ENCODE measurements at places on chromosomes 11 and 22.

GRCh38 chr11:80282643-80283042 is 841.8 kb upstream of the TENM4 start:
- DNase-seq = no peak

GRCh38 chr11:60756307-60757032 is at the start of gene MS4A15:
TSS of gene MS4A15 (plus strand) at chr11:60756867. CDS start at chr11:60763734, 6,867 bp downstream.
- DNase-seq = no peak

GRCh38 chr22:41596776-41597634 is 7.4 kb upstream of the PMM1 start:
- DNase-seq = no peak

GRCh38 chr11:77411137-77411707 is 62.7 kb downstream of the PAK1 start:
- no peak for DNase-seq

DNA sequence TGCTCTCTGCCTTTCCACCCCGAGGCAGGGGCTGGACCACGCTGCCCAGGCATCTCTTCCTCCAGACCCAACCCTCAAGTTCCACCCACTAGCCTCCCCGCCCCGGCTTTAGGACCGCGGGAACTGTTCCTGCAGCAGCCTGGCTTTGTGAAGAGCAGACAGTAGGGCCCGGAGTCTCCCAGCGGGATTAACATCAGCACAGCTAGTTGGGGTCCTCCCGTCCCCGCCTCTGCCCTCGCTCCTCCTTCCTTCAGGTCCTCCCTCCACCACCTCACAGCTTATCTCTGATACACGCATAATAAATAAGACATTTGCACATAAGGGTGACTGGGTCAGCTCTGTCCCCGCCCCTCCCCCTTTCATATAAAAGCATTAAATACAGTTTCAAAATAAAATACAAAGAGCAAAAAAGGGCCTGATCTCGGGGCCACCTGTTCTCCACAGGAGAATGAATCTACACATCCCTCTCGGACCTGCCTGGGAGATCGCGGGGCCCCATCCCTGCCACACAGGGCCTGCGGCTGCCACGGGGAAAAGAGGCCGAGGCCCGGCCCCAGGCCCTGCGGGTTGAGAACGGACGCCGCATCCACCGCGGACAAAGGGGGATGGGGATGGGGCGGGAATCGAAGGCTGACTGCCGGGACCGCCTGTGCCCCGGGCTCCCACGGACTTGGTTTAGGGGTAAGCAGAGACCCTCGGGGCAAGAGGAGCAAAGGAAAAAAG is 6.5 kb downstream of the ZFTA start:
- DNase-seq = no peak

DNA sequence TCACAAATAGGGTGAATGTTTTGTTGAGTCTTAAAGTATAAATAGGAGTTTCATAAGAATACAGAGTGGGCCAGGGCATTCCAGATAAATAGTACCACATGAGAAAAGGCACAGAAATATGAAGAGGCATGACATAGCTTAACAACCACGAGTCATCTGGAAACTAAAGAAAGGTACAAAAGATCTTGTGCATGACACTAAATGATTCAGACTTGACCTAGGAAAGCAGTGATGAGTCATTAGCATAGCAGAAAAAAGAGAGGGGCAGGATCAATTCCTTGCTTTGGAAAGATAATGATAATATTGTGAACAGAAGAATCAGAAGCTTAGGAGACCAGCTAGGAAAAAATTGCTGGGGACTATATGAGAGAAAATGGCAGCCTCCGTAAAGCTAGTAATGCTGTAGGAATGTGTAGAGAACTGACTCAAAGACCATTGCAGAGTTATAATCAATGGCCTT is 47.6 kb upstream of the FIBIN start:
- no peak for DNase-seq

DNA sequence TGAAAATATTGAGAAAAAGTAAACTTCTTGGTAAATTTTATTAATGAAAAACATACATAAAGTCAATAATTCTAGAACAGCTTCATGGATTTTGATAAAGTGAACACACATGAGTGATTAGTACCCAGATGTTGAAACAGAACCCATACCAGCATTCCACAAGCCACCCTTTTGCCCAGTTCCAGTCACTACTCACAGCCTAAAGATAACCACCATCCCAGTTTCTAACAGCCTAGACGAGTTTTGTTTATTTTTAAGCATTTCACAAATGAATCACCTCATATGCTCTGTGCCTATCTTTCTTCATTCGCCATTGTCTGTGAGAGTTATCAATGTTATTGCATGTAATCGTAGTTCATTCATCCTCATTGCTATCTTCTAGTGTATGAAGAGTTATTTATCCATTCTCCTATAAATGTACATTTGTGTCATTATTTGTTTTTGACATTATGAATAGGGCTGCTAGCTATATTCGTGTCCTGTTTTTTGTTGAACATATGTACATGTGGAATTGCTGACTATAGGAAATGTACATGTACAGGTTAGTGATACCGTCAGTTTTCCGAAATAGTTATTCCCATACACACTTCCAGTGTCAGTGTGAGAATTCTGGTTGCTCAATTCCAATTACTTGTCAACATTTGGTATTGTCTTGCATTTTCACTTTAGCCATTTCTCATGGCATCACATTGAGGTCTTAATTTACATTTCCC is 44.5 kb upstream of the TEAD1 start:
- DNase-seq = no peak

DNA sequence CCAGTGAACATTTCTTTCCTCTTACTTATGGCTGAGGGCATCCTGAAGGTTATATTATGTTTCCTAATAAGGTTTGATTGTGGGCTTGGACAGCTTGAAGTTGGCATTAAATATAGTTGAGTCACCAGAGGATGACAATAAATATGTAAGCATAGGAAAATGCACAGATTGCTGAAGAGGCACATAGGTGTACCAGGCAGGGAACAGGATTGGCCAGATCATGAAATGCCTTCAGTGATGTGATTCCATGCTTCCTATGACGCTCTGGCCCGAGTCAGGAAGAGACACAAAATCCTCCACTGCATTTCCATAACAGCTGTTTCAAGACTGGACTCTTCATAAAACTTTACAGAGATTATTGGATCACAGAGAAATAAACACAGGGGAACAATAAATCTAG is 41.4 kb upstream of the SYN3 start:
- no peak for DNase-seq

DNA sequence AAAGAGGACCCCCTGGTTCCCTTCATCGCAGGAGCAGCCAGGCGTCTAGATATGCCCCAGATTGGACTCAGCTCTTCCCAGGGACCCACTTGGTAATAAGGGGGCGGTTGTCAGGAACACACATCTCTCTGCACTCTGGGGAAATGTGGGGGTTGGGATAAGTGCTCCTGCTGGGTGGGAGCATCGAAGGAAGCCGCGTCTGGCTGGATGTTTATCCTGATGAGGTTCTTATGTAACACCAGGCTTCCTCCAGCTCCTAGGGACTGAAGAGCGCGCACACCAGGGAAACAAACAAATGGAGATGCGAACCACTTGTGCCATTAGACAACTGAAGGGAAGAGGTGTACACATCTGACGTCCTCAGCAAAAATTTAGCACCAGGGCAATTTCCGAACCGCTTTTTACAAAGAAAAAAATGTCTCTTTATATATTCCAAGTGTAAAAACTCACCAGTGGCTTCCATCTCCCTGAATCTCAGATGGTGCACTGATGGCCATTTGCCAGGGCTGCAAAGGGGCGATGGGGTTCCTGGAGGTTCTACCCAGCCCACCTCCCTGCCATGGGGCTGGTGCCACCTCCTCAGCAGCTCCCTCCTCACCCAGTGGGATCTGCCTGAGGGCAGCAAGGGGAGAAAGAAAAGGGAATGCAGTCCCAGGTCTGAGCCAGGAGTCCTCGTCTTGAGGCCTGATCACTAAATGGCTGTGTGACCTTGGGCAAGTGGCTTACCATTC is 89.4 kb downstream of the PKNOX2 start:
- DNase-seq = no peak

- no peak for DNase-seq
Measured at GRCh38 chr11:67572747-67573419, 10.7 kb upstream of the GSTP1 start.

DNA sequence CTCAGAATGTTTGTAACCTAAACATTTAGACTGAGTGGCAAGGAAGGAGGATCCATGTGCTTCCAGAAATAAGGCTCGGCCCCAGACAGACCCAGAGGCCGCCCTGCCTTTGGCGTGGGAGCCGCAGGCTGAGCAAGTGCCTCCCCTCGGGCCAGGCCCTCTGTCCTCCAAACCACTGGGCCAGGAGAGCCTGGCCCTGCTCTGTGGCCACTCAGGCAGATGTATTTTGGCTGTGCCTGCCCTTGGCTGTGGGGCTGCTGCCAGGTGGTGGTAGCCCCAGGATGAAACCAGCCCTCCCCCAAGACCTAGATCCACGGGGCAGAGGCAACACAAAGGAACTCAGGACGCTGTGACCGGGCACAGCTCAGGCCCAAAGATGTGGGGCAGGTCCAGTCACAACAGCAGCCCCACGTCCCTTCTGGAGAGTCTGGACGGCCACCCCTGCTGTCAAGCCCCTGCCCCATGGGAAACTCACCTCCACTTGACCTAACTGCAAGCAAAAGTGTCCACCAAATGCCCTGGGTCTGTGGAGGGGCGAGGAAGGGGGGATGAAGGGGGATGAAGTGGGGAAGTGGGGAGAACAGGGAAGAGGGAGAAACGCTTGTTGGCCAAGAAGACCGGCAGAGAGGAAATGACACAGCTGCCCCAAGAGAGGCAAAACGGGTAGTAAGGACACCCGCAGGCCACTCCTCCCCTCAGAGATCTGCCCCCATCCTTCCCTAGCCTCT is 24.0 kb downstream of the PISD start:
- no peak for DNase-seq

- no peak for DNase-seq
Measured at GRCh38 chr11:102788334-102788995, 8.0 kb upstream of the MMP10 start.

DNA sequence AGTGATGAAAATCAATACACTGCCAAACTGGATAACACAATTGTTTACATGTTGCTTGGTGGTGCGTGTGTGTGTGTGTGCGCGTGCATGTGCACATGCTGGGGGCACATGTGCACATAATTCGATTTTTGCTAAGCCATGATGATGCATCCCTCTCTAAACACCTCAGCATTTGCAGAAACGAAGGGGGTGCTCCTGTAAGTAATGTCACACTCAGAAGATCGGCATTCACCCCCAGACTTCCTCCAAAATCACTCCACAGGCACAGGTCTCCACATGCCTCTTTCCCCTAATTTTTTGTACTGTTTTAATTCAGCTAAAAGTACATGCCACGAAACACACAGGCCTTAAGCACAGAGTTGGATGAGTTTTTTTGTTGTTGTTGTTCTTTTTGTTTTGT is 341.5 kb downstream of the SHANK2 start:
- DNase-seq = no peak

GRCh38 chr11:6667733-6668374 is 12.2 kb upstream of the DCHS1 start:
- no peak for DNase-seq

DNA sequence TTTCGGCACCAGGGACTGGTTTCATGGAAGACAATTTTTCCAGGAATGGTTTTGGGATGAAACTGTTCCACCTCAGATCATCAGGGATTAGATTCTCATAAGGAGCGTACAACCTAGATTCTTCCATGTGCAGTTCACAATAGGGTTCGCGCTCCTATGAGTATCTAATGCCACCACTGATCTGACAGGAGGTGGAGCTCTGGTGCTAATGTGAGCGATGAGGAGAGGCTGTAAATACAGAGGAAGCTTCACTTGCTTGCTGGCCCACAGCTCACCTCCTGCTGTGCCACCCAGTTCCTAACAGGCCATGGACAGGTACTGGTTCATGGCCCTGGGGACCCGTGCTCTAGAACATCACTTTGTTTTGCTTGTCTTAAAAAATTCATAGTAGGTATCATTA is 41.8 kb upstream of the AMPD3 start:
- no peak for DNase-seq

- DNase-seq = peak; percentile 84
Measured at GRCh38 chr11:104995001-104995408, 26.6 kb upstream of the CASP4 start.

DNA sequence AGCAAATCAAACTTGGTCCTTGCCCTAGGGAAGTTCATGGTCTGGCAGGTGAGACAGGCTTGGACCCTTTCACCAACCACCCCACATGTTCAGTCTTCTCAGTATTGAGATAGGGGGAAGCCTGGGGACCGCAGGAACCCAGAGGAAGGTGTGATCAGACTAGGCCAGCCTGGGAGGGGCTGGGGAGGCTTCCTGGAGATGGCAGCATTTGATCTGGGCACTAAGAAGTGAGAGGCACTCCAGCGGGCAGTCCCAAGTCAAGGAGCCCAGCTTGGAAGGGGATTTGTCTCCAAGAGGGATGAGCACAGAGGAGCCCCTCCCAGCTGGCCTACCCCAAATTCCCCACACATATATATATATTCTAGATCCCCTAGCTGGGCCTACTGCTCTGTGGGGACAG is 5.4 kb downstream of the LRRC32 start:
- no peak for DNase-seq

DNA sequence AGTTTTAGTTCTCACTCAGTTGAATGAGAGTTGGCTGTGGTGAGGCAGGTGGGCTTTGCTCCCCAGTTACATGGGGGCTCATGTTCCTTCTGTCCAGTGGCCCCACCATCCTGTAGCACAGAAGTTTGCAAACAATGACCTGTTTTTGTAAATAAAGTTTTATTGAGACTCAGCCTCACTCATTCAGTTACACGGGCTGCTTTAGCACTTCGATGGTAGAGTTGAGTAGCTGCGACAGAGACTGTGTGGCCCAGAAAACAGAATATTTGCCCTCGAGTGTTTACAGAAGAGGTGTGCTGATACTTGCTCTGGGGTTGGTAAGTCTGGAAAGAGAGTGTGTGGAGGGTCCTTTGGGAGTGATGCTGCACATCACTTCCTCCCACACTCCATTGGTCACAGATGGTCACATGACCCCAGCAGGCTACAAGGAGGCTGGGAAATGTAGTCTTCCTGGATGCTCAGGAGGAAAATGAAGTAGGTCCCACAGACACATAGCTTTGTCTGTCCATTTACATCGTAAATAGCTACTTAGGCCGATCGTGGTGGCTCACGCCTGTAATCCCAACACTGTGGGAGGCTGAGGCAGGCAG is 34.6 kb downstream of the IFT27 start:
- no peak for DNase-seq

- DNase-seq = no peak
Measured at GRCh38 chr22:48804811-48805301, 1022.8 kb downstream of the BRD1 start.

- DNase-seq = no peak
Measured at GRCh38 chr22:40383905-40384304, 13.5 kb downstream of the SGSM3 start.

DNA sequence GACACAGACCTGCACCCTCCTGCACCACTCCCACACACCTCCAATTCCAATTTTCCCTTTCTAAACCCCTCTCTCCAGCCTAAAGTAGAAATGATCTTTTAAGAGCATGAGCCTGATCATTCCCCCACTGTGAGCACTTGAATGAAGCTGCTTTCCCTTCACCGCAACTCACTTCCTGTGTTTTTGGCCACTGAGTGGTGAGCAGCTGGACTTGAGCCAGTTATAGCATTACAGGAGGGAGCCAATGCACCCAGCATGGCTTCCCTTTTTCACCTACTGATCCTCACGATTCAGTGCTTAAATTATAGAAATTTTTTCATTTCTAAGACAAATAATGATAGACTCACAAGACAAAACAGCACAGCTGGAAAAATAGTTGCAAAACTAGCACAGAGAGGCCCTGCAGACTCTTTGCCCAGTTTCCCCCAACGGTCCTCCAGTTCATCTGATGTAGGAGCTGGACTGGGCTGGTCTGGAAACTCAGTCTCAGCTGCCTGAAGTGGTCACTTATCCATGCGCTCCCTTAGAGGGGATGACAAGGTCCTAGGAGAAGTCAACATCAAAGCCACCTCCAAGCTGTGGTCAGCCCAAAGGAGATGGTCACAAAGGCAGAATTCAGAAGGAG is 9.7 kb upstream of the APOL4 start:
- no peak for DNase-seq

- DNase-seq = no peak
Measured at GRCh38 chr11:47510209-47510608, 42.7 kb downstream of the CELF1 start.

All from NCI-H187 treated with DMSO at 0.1 percent for 48 hours (cell line).